Activated CD8-positive, alpha-beta memory T cell treated with anti-CD3 and anti-CD28 coated beads for 1 hour (primary cell): ENCODE measurements at places on chromosomes 16 and 17.

- DNase-seq: no peak
Observed at GRCh38 chr16:23505180-23505665, 5.1 kb downstream of the GGA2 start.

DNA sequence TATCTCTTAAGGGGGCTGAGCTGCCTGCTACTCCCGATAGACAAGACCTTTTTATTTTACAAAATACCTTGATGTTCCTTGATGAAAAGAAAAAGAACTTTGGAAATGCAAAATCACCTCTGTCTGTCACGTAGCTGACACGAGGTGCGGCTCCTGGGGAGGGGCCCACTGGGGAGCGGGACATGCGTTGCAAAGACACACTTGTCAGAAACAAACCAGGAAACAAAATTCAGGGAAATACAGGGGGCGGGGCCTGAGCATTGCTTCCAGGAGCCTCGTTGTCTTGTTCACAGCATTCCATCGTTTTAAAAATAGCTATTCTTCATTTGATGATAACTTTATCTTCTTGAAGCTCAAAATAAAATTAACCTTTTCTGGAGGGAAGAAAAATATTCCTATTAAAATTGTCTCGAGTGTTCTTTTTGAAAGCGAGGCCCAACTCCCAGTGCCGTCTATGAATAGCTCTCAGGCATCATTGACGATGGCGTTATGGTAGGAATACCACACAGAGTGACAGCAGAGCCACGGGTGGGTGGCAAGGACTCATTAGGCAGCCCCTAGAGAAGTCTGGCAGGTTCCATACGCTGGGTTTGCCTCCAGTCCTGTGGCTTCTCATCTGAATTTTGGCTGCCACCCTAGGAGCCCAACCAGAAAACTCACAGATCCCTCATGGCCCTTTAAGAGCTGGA lies 286.9 kb downstream of the CPPED1 start:
- no peak for DNase-seq

- no peak for DNase-seq
Observed at GRCh38 chr17:48644910-48645557, 18.9 kb upstream of the HOXB9 start.

DNA sequence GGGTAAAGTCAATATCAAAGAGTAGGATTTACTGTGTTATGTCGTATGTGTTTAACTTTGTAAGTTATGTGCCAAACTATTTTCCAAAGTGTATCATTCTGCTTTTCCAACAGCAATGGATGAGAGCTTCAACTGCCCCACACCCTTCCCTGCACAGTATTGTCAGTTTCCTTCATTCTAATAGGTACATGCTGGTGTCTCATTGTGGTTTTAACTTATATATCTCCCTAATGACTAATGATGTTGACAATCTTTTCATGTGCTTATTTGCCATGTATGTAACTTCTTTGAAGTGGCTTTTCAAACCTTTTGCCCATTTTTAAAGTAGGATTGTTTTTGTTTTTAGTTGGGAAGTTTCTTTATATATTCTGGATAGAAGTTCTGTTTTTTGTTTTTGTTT lies 3.8 kb downstream of the DDX19B start:
- no peak for DNase-seq

- DNase-seq: no peak
Observed at GRCh38 chr16:88026964-88027938, 76.0 kb downstream of the BANP start.

- DNase-seq: no peak
Observed at GRCh38 chr16:52573365-52574299, 26.7 kb upstream of the TOX3 start.

DNA sequence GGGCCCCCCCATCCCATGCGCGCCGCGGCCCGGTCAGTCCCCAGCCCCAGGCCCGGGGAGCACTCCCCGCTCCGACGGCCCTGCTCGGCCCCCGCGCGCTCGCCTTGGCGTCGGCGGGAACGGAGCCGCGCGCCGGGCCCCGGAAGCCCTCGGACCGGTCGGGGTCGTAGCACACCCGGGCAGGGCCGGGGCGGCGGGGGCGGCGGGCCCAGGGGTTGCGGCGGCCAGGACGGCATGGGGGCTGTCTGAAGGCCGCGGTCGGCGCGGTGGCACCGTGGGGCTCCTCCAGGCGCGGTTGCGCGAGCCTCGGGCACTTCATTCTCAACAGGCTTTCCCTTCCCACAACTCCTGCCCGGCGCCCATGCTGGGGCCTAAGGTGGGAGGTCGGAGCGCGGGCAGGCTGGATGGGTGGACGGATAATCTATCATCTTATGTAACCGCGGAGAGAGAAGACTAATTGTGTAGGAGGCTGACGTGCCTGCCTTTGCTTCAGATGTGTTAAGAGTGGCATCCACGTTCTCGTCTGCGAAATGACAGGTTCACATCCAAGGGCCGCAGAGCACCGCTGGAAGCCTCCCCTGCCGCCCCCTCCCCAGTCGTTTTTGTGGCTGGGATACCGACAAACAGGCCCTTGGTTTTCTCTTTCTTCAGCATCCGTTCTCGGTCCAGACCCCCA lies 708 bp downstream of the BAIAP2 start:
- no peak for DNase-seq

- DNase-seq: peak; percentile 52
Observed at GRCh38 chr16:695355-696089, 5.3 kb upstream of the WDR24 start.

DNA sequence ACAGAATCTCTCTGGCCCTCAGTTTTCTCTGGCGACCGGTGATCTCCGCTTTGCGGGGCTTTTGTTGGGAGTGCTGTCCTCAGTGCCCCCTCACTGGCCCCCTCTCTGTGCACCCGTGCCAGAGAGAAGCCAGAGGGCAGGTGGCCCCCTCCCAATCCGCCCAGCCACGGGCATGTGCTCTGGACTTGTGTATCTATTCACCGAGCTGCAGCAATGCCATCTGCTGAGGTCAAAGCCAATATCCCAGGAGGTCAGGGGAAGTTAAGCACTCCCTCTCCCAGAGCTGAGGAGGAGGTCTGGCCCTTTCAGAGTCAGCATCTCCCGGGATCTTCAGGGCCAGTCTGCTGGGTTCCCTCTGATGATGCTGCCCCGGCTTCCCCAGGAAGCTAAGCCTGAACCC lies 5.1 kb downstream of the CACNG5 start:
- DNase-seq: no peak

DNA sequence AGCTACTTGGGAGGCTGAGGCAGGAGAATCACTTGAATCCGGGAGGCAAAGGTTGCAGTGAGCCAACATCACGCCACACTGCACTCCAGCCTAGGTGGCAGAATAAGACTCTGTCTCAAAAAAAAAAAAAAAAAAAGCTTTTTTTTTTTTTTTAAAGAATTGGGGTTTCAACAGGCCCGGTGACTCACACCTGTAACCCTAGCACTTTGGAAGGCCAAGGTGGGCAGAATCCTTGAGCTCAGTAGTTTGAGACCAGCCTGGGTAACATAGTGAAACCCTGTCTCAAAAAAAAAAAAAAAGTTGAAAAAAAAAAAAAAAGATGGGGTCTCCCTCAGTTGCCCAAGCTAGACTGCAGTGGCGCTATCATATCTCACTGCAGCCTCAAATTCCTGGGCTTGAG lies 6.6 kb upstream of the HEXIM2 start:
- DNase-seq: no peak

- DNase-seq: no peak
Observed at GRCh38 chr16:81551821-81552304, 107.3 kb downstream of the CMIP start.

DNA sequence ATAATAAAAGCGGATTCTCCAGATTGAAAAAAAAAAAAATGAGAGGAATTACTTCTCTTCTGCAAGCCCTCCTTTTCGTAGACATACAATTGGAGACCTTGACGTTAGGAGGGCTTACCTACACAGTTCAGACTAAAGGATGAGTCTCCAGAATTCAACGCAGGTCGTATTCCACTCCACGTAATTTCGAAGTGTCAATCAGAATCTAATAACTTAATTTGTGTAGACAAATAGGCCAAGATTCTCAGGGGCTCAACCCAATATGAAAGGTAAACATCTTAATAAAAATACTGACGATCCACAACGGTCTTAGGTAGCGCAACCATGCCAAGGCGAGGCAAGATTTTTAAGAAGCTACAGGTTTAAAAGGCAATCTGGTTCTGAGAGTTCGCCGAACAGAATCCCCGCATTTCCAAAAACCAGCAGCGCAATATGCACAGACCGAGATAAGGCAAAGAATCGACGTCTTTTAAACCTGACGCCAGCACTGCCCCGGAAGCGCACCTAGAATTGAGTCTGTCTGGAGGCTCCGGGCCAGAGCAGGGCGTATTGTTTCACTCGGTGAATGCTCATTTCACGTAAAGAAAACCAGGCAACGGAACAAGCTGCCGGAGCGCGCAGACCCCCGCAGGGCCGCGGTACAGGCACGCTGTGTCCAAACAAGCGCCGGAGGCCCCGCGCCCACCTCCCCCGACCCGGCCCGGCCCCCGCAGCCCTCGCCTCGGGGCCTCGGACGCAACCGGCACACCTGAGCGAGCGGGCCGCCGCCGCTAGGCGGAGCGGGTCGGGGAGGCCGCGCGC lies 623 bp downstream of the MBTPS1 start:
- DNase-seq: peak; percentile 30

- no peak for DNase-seq
Observed at GRCh38 chr16:50889276-50889675, 147.4 kb downstream of the CYLD start.

GRCh38 chr16:66902648-66903543 lies 15.8 kb downstream of the CDH16 start:
- DNase-seq: no peak

DNA sequence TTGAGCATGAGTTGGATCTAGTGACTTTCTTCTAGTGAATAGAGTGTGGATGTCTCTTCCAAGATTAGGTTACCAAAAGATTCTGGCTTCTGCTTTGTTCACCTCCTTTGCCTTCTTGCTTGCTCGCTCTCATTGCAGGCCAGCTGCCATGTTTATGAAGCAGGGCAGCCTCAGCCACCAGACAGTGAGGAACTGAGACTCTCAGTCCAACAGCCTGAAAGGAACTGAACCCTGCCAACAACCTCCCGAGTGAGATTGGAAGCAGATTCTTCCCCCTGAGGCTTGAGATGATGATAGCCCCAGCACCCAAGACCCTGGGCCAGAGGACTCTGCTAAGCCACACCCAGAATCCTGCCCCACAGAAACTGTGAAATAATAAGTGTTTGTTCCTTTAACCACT lies 48.4 kb downstream of the NOG start:
- DNase-seq: no peak

- DNase-seq: no peak
Observed at GRCh38 chr17:19787733-19788357, 39.7 kb upstream of the ALDH3A1 start.

GRCh38 chr16:28876019-28876659 lies 2.1 kb upstream of the ATP2A1 start:
- no peak for DNase-seq

- no peak for DNase-seq
Observed at GRCh38 chr16:11667221-11667823, 933 bp upstream of the SNN start.

DNA sequence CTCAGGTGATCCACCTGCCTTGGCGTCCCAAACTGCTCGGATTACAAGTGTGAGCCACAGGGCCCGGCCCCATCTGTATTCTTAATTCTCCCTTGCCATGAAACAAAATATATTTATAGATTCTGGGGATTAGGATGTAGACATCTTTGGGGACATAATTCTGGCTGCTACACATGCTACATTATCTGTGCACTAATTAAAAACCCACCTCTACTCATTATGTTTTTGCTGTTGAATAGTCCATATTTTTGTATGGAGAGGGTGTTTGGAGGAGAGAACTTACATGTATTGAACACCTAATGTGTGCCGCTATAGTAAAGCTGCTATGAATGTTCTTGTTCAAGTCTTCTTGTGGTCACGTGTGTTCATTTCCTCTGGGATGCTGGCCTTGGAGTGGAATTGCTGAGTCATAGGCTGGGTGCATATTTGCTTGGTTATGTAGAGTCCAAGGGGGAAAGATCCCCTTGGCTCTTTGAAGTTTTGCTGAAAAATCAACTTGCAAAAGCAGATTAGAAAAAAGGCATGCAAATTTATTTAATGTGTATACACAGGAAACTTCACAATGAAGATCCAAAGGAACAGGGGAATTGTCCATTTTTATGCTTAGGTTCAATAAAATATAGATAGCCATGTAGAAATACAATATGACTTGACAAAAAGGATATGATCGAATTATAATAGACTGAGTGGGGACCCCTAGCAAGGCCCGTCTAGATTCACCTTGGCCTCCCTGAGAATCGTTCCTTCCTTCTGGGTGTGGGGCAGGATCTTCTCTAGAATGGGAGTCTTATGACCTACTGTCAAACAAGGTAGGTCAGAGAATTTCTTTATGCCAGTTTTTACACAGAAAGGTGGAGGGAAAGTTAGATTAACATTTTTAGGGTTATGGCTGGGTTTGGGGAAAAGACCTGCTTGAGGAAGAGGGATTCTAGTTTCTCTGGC lies 42.1 kb upstream of the GPRC5B start:
- no peak for DNase-seq

DNA sequence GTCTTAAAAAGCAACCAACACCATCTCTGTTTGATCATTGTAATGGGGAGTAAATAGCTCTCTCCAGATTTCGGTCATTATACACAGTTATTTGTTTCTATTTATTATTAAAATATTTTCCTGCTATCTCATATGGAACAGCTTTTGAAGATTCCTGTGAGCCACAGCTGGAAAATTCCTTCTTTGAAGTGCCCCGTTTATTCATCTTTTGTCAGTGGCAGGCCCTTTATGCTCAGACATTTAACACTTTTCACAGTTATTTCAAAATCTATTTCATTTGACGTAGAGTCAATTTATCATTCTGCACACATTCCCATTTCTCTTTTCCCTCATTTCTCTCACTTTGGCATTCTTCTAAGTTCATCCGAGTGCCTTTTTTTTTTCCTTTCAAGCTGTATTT lies 245.9 kb upstream of the ELAC2 start:
- DNase-seq: no peak

GRCh38 chr16:14564323-14564722 lies 65.7 kb downstream of the PARN start:
- DNase-seq: no peak

GRCh38 chr16:49439050-49439449 lies 65.4 kb downstream of the C16orf78 start:
- no peak for DNase-seq

DNA sequence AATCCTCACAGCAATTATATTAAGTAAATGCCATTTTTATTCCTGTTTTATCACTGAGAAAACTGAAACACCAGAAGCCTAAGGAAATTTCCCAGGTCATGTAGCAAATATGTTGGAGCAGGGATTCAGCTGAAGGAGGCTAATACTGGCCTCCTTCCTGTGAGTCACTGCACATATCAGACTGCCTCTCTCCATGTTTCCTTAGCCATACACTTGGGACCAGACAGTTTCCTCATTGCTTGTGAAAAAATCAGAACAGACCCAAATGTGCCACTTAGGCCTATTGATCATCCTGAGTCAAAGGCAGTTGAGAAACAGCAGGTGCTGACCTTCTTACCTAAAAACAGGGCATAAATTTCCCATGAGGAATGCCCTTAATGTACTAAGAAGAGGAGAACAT lies 18.9 kb upstream of the ELAC2 start:
- no peak for DNase-seq

GRCh38 chr17:78522031-78522809 lies 55.0 kb downstream of the DNAH17 start:
- no peak for DNase-seq
